ENCODE measurements at places on chromosomes 13 and 19.
A peak's percentile ranks its signal among the peaks of the same experiment; 100 is the strongest.

DNA sequence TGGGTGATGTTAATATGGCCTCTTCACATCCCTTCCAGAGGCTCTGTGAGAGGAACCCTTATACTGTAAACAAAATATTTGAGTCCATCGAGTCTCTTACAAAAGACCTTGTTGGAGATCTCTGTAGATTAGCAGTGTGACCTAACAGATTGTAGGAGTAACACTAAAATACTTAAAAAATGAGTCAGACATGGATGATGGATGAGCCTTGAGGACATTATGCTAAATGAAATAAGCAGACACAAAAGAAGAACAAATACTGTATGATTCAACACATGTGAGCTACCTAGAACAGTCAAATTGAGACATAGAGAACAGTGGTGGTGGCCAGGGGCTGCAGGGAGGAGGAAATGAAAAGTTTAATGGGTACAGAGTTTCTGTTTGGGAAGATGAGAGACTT, 152.2 kb upstream of the UBL3 start:
- no peak for DNase-seq

GRCh38 chr13:32150794-32151193, 119.2 kb downstream of the FRY start:
- no peak for DNase-seq

- DNase-seq: no peak
Observed at GRCh38 chr19:33794683-33795369, 1.8 kb upstream of the KCTD15 start.

GRCh38 chr13:104584481-104584880, 1518.3 kb upstream of the SLC10A2 start:
- no peak for DNase-seq

DNA sequence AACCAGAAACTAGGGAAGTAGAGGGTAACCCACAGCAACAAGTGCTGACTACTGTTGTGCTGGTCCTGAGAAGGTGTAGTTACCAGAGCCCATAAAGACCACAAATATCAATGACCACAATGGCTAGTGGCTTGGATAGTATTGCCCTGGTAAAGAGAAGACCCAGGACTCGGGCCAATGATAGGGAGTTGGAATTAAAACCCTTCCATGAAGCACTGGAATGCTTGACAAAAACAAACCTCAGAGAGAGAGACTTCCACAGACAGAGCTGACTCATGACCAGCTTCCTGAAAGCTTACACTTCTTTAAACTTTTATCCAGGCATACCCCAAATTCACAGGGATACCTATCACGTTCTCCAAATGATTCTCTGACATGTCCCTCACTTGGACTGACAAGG, 60.5 kb downstream of the WDR87 start:
- no peak for DNase-seq

DNA sequence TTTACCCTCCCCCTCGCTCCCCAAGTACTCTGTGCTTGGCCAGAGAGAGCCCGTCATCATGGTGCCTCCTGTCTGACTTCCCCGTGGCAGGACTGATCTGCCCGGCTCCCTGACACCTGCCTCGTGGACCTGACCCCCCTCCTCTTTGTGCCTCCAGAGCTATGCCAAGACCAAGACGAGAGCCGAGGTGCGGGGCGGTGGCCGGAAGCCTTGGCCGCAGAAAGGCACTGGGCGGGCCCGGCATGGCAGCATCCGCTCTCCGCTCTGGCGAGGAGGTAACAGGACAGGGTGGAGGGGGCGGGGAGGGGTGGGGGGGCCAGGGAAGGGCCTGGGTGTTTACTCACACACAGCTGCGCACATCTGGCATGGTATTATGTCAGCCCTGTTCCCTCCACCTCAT, 4.5 kb downstream of the MRPL4 start:
- no peak for DNase-seq

- peak; percentile 86 for DNase-seq
Observed at GRCh38 chr19:44401139-44402115, at the start of gene ZNF285. Gene ZNF285, minus strand, starts transcription at chr19:44401608. Its CDS starts 4,395 bp downstream, at chr19:44397213.

DNA sequence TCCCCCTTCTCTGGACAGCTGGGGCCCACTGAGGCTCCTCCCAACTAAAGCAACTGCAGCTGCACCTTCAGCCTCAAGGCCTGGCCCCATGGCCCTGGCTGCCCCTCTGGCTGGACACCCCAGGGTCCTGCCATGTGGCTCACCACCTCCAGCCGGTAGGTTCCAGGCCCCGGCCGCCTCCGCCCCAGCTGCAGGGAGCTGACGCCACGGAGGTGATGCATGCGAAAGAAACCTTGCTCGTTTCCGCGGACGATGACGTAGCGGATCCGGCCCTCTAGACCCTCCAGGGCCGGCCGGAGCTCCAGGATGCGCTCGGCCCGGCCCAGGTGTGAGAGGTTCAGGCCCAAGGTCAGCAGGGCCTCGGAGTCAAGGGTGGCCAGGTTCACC, 13.3 kb downstream of the CCL25 start:
- DNase-seq: no peak

DNA sequence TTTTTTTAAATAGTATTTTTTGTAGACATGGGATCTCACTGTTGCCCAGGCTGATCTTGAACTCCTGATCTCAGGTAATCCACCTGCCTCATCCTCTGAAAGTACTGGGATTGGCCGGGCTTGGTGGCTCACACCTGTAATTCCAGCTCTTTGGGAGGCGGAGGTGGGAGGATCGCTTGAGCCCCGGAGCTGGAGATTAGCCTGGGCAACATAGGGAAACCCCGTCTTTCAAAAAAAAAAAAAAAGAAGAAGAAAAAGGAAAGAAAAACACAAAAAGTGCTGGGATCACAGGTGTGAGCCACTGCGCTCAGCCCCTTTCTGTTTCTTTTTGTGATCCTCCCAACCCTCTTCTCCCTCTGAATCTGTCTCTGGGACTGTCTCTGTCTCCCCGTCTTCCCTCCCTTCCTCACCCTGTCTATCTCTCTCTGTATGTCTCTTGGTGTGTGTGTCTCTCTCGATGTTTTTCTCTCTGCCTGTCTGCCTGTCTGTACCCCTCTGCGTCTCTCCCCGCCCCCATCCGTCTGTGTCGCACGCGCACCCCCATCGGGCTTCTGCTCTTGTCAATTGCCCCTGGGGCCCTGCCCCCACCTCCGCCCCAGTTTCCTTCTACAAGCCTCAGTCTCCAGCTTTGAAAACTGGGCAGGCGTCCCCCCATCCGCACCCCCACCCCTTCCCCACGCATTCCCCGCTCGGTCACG, 540 bp upstream of the ZFP36 start:
- DNase-seq: peak; percentile 52

DNA sequence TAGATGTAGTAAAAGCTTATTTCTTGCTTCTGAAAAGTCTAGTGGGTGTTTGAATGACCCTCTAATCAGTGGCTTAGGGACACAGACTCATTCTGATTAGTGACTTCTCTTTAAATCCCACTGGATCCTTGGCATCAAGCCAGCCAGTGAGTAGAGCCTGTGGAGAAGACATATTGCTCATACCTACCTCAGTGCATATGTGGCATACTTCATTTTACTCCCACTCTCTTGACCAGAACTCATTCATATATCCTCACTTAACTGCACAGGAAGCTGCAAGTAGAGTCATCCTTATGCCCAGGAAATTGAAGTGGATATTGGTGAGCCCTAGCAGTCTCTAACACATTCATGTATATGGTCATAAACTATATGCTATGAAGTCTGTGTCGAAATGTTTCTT, 148.3 kb downstream of the PDS5B start:
- DNase-seq: no peak

Data from pons (tissue), 1 donor.